ENCODE measurements at places on chromosomes 1 and 21.

GRCh38 chr1:243268751-243269460, 13.1 kb downstream of the SDCCAG8 start:
- DNase-seq, result no peak

- DNase-seq, result no peak
Measured at GRCh38 chr1:198678301-198678836, 39.5 kb downstream of the PTPRC start.

DNA sequence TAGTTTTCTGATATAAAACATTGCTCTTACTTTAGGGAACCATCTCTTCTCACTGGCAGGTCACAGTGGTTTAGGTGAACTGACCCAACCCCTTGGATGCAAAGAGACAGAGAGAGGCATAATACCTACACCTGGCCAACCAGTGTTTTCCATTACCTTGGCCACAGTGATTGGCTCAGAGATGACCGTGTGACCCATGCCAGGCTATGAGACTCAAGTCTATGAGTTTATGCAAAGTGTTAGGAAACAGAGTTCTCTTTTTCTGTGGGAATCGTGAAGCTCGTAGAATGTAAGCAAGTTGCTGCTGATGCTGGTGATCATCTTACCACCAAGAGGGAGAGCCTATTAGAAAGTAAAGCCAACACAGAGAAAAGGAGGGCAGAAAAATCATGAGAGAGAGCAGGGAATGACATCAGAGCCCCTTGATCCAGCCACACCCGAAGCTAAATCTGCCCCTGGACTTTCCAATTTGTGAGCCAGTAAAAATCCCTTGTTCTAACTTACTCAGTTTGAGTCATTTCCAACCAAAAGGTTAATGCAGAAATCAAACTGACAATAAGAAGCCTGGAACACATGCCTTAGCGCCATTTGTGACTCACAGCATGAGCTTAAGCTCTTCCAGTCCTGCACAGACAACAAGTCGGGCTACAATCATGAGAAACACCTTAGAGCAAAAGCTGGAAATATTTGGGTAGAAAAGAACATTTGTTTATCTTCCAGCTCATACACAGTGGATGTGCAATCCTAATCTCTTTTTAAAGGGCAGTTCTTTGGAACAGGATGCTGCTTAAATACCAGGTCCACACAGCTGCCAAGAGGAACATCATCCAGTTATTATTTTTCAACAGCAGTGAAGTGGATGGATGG, 81.3 kb upstream of the KAZN start:
- DNase-seq, result no peak

DNA sequence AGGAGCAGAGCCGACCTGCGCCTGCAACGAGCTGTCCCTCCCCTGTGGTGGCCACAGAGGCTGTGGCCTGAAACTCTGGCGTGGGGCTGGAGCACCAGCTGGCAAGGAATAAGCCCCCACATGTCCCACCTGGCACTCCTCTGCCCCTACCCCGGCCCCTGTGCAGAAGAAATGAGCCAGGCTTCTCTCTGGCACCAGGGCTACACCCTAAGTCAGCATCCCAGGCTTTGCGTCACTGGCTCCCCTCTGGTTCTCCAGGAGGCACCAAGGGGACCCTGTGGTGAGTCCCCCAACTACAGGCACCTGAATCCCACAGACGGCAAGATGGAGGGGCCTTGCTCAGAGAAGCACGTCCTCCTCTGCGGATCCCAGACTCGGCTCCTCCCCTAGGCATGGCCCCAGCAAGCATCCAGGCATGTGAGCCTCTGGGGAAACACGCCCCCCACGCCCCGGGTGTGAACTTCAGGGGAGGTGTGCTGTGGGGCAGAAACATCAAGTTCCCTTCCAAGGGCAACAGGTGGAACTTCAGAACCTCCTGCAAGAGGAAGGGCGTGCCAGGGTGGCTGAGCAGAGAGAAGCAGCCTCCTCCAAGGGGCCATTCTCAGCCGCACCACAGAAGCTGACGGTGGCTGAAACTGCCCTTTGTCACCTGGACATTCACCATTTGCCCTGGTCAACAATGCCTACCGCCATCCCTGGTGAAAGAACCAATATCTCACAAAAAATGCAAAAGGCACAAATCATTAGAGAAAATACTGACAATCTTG, 2.9 kb downstream of the KRTAP10-7 start:
- DNase-seq, result no peak

All from type B pancreatic cell (in vitro differentiated cells).